ENCODE measurements at places on chromosomes 11 and 22. TPM values are rescaled to one million over a fixed set of nuclear protein-coding genes. Genes with fewer than 3 reads are reported as not detected.

Gene KDM4D
- 0.56 TPM for total RNA-seq

Gene TMEM86A
- 0.56 TPM for total RNA-seq

Gene THRSP
- total RNA-seq, result not detected

Gene CRYBB2
- not detected for total RNA-seq

Gene POTEH
- total RNA-seq, result not detected

Gene PIM3
- total RNA-seq, result 29.0 TPM

Gene RAB39A
- total RNA-seq, result not detected

Gene PTPRJ
- 16.9 TPM for total RNA-seq

Gene MPZL2
- 1.1 TPM for total RNA-seq
